ENCODE measurements at places on chromosomes 4 and X.

GRCh38 chr4:1210241-1210841, 38.0 kb upstream of the SPON2 start:
- no peak for DNase-seq

GRCh38 chrX:46036508-46036907, 508.7 kb downstream of the ZNF674 start:
- DNase-seq, result no peak

DNA sequence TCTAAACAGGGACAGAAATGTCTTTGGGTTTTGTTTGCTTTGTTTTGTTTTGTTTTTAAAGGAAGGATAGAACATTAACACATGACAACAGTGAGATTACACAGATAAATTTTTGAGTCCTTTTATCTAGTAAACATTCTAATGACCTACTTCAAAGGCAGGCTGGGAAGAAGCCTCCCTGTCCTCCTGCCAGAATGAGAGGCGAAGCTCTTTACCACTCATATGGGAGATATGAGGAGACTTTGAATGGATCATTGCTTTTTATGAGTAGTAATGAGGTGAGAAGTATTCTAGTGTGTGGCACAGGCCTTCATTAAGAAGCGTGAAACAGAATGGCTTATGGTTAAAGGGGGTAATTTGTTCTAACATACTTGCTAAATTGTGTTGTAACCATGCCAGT, 172.0 kb downstream of the FBXO8 start:
- DNase-seq, result no peak

GRCh38 chr4:165201806-165202205, 5.6 kb upstream of the KLHL2 start:
- no peak for DNase-seq

DNA sequence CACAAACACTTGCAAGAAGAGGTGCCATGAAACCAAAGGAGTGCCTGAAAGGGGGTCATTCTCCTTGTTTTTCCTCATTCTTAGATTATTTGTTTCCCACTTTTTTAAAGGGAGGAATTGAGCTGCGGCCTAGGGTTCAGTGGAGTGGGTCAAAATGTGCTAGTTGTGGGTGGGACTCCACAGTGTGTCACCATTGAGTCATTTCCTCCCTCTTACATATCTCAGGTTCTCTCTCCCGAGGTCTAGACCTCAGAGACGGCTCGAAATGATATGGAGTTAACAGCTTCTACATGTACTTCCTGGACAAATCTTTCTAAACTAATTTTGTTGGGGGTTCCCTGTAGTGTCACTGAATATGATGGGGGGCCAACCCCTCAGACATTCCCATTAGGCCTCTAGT, 328.4 kb upstream of the SPANXN1 start:
- DNase-seq, result no peak

DNA sequence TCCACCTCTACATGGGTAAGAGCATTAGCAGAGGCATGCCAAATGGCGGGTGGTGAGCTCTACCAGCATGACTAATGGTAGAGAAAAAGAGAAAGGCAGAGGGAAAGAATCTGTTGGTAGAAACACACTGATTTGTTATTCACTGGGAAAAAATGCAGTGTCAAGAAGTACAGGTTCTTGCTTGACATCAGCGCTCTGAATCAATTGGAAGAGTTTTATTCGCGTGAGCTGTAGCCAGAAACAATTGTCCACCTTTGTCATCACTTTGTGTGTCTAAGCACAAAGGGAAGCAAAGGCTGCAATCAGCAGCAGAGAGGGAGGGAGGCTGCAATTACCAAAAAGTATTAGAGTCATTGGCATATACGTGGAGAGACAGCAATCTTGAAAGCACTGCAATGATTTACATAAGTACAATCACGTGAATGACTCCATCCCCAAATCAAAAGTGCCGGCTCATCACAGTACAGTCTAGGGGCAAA, 67.7 kb upstream of the HS3ST1 start:
- no peak for DNase-seq

DNA sequence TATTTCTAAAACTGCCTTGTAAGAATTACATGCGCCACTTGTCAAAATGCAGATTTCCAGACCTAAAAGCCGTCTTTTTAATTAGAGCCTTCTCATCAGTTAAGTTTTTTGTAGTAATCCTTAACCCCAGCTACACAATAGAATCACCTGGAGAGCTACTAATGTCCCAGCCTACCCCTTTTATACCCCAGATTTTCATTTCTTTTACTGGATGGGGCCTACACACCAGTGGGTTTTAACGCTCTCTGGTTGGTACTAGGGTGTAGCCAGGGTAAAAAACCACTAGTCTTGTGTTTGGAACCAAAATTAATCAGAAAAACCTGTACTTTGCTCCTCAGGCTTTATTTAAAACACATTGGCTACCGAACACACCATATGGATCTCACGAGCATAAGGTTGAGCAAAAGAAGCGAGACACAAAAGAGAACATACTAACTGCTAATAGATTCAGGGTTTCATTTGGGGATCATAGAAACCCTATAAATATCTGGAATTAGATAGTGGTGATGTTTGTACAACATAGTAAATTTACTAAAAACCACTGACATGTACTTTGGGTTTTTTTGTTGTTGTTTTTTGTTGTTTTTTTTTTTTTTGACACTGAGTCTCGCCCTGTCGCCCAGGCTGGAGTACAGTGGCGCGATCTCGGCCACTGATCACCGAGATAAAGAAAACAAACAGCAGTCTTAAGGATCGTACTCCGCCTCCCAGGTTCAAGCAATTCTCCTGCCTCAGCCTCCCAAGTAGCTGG, 30.6 kb downstream of the BBS12 start:
- no peak for DNase-seq
